Fibroblast of skin of right biceps (primary cell): ENCODE measurements at places on chromosomes 1 and 21.

GRCh38 chr1:29379443-29380073, 143.2 kb downstream of the PTPRU start:
- DNase-seq, result peak; percentile 54

GRCh38 chr1:155178441-155179111, 4.9 kb downstream of the TRIM46 start:
- no peak for DNase-seq

- DNase-seq, result peak; percentile 45
These were observed 31.5 kb downstream of the WNT2B start for GRCh38 chr1:112540226-112540794.

GRCh38 chr1:246447501-246447900, 59.6 kb downstream of the SMYD3 start:
- peak; percentile 43 for DNase-seq

DNA sequence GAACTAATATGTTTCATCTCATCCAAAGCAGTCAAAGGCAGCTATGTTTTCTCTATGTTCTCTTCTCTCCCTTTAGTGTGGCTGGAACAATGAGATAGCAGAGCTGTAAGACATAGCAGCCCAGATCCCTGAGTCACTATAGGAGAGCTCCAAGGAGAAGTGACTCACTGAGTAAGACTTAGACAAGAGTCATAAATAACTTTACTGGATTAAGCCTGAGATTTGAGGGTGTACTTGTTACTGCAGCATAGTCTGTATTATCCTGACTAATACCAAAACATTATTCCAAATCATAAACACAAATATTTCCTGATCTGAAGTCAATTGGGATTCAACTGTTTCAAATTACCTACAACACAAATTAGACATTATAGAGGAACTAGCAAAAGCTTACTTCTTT, 3.9 kb downstream of the KRTAP19-8 start:
- DNase-seq, result no peak

DNA sequence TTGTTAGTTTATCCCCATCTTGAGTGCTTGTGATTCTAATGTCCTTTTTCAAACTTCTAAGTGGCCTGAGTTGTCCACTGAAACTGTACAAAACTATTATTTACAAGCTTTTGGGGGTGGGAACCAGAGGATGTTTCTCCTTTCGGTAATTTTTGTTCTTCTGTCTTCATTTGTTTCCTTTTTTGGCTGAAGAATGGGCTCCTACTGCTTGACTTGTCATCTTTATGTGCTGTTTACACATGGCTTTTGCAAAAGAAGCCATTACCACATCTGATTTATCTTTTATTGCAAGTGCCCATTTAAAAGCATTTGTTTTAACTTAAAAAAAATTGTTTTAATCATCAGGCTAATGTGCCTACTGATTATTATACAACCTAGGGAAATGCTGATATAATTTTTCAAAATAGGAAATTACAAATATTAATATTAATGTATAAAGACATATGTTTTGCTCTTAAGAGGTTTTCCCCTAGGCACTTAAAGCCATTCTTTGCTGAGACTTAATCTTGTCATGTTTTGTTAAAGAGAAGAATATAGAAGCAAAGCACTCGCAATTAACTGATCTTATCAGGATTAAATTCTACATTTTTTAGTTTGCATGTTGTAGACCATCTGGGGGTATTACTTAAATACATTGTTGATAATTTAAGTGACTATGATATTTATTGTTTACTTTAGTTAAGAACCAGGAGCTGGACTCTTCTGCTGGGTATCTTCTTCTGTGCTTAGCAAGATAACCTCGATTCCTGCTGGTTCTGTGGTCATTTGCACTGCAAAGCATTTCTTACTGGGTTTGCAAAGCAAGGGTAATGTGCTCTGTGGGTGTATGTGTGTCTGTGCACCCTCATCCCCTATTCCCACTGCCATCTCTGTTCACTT, 40.1 kb downstream of the TMEM200B start:
- no peak for DNase-seq

DNA sequence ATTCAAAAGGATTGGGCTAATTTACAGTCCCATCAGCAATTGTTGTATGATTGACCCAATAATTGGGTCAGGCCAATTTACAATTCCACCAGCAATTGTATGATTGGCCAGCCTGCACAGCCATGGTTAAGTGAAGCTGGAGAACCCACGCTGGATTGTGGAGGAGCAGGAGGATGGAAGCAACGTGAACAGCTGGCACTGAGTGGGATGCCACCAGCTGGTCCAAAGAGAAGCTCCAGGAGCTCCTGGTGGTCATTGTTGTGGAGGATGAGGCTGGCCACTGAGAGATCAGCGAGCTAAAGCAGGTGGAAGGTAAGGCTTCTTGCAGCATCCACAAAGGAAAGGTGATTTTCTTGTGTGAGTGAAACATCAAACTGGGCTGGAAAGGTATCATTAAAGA, 23.2 kb upstream of the EFCAB14 start:
- no peak for DNase-seq
